ENCODE measurements at places on chromosomes 4 and X.

- DNase-seq, result no peak
Observed at GRCh38 chrX:20361890-20362262, 95.2 kb upstream of the RPS6KA3 start.

- DNase-seq, result no peak
Observed at GRCh38 chr4:102735582-102735981, 25.2 kb downstream of the MANBA start.

GRCh38 chr4:133960975-133961374 lies 240.6 kb downstream of the PABPC4L start:
- no peak for DNase-seq

- DNase-seq, result no peak
Observed at GRCh38 chrX:130197464-130197863, 25.7 kb downstream of the RAB33A start.

DNA sequence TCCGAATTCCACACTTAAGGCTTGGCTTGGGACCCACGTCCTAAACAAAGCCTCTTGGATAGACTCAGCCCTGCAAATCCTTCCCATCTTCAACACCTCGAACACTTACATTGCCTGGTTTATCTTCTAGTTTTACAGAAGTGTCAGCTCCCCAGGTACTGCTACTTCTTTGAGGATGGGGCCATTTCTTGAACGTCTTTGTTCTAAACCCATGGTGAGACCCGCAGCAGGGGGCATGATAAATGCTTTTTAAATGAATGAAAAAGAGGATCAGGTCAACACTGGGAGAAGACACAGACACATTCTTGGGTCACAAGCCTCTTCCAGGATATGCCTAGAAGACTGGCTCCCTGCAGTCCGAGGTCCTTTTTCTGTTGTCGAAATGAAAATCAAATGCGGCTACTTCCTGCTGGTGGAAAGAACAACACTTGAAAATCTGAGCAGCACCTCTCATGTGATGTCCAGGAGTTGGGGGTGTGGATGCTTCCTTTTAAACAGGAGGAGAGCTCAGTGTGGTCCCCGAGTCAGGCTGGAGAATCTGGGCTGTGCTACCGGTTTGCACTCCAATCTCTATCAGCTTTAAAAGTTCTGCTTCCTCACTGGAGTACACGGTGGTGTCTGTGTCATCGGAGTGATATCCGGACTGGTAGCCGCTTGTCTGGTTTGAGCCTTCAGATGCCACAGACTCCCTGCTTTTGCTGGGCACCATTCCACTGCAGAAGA lies 45.8 kb downstream of the KDR start:
- DNase-seq, result no peak

DNA sequence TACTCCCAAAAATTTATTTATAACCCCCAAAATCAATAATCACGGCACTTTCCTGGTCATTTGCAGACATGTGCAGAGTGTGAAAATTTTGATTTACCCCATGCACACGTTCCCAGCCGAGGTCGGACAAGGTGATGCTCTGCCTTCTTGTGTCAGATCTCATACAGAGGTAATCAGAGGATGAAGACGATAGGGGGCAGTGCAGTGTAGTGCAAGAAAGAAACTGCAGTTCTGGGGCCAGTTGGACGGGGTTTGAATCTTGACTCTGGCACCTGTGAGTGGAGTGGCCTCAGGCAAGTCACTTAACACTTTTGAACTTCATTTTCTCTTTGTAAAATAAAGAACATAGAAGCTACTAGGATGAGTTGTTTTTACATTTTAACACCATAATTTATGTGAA lies 88.4 kb downstream of the FRMPD3 start:
- peak; percentile 47 for DNase-seq

DNA sequence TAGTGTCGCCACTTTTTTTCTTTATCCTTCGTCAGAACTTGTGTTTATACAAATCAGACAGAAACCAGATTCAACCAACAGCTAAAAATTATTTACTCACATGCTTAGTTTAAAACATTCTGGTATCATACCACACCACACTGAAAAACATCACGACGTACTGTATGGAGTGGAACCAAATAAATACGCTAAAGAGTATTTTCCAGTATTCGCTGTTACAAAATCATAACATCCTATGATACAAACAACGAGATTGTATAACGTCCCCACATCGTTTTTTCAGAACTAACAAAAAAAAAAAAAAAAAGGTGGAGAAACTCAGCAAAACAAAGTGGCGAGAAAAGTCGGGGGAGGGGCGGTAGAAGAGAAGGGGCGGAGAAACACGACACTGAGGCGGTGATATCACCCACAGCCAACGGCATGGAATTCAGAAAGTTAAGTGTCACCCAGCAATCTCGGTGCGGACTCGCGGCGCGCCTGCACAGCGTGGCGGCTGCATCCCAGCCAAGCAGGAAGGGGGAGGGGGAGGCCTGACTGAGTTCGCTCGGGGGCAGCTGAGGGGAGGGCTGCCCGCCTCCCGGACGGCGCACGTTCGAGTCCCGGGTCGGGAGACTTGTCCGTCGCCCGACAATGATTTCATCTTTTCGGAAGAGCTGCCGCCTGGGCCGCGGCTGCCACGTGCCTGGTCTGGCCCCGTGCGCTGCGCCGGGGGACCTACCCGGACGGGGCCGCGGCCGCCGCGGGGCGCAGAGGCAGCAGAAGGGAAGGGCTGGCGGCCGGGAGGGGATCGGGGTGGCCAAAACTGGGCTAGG lies 920 bp downstream of the SETD7 start:
- DNase-seq, result peak; percentile 92

DNA sequence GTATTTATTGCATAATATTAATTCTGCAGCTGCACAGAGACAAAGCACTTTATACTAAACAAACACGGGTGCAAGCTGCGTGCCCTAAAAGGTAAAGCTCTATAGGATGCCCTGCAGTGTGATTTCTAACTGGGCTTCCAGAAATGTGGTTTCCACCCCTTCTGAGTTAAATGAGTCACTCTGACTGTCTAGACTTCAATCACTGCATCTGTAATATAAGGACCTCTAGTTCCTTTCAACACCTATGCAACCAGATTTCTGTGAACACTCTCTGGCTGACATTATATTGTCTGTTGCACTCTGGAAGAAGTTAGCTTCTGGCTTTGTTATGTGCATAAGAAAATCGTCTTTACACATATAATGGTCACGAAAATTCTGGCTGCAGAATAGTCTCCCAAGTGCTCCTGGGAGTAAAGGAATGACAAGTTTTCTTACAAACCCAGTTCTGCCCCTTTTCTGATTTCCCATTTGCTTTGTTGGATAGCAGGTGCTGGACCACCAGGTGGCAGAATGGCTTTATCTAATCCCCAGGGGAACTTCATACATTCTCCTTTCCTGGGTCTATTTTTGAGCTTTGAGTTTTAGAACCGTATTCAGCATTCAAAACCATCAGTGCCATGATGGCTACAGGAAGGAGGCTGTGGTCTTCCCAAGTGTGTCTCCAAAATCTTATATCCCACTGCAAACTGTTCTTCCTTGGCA lies 842.2 kb downstream of the STIM2 start:
- no peak for DNase-seq

DNA sequence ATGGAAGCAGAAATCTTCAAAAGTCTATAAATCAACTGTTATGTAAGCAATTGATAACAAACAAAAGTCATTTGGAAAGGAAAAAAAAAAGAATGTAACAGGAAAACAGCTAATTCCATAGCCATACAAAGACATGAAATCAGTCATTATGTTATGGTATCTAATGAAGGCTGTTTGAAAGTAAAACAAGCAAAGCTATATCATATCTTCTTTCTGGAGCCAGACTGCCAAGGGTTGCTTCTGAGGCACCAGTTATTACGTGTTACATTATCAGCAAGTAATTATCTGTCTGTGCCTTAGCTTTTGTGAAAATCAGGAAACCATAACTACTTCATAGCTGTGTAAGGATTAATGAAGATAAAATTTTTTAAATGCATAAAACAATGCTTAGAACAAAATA lies 480.2 kb downstream of the FAT4 start:
- DNase-seq, result no peak

DNA sequence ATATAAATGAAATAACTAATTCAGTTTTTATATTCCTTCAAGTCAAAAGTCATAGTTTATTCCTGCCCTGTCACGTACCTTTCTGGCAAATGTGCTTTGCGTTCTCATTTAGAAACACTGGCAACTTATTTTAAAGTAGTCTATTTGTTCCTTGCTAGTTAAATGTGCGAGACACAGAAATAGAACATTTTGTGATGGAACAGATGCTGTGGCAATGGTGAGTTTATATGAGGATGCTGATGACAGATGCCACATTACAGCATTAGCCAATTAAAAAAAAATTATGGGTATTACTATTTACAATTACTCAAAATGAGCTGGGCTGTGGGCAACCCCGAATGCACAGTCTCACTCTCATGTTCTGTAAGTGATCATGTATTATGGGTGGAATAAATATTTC lies 26.1 kb upstream of the EPHA5 start:
- DNase-seq, result no peak

- no peak for DNase-seq
Observed at GRCh38 chrX:114075073-114075673, 508.7 kb upstream of the HTR2C start.

DNA sequence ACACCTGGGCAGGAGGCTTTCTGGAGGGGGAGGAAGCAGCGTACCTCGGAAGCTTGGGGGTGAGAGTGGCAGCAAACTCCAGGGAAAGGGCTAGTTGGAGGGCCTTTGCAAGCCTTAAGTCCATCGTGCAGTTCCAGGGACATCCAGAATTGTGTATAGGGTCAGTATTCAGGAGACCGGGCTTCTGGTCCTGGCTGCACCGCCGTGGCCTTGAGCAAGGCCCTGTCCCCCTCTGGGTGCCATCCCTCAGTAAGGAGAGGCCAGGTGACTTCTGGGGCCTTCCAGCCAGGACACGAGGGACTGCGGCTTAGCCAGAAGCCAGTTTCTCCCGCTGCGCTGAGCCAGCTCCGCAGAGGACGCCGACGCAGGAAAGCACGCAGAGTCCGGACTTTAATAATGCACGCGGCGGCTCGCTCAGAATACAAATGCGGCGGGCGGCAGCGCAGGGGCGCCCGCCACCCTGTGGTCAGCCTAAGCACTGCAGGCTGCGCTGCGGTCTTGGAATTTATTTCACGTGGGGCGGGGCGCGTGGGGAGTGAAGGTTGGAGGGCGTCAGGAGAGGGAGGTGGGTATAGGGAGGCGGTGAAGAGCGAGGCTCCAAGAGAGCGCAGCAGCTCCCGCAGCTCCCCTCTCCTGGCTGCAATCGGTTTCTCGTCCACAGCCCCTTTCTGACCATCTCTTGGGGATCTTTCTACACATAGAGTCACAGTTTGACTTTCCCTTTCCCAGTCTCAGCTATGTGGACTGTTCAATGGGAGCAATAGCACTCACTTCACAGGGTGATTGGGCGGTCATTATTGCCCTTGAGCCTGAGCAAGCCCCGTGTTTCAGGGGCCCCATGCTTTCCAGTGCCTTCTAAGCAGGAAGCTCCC lies 94.1 kb upstream of the GPR50 start:
- DNase-seq, result peak; percentile 45

DNA sequence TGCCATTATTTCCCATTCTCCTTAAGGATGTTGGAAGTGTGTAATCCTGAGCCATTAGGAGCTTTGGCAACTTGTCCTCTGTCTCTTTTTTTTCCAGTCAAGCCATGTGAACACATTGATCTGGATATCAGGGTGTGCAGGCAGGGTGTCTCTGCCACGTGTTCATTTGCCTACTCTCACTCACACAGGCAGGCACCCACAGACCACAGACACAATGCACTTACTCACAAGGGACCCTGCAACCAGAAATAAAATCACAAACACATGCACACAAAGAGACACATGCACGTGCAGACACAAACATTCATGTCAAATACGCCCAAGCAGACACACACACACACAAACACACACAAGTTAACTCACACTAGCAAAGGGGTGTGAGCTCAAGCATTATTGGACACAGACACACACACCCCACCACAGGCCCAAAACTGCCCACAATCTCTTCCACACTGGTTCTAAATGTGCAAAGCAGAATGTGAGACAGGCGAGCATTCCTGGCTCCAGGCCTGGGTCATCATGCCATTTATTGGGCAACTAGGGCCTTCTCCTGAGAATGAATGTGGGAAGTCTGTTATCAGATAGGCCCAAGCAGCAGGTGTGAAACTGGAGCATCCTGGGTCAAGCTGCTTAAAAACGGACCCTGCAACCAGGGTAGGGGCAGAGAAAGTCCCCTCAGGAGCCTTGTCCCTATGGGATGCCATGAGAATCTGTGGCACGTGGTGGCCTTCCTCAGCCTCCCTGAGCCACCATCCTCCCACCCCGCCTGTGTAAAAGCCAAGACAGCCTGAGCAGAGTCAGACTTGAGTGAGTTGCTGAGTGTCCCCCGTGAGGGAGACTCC lies 63.4 kb downstream of the NBDY start:
- DNase-seq, result no peak

GRCh38 chr4:44118971-44119680 lies 329.5 kb downstream of the KCTD8 start:
- DNase-seq, result no peak

DNA sequence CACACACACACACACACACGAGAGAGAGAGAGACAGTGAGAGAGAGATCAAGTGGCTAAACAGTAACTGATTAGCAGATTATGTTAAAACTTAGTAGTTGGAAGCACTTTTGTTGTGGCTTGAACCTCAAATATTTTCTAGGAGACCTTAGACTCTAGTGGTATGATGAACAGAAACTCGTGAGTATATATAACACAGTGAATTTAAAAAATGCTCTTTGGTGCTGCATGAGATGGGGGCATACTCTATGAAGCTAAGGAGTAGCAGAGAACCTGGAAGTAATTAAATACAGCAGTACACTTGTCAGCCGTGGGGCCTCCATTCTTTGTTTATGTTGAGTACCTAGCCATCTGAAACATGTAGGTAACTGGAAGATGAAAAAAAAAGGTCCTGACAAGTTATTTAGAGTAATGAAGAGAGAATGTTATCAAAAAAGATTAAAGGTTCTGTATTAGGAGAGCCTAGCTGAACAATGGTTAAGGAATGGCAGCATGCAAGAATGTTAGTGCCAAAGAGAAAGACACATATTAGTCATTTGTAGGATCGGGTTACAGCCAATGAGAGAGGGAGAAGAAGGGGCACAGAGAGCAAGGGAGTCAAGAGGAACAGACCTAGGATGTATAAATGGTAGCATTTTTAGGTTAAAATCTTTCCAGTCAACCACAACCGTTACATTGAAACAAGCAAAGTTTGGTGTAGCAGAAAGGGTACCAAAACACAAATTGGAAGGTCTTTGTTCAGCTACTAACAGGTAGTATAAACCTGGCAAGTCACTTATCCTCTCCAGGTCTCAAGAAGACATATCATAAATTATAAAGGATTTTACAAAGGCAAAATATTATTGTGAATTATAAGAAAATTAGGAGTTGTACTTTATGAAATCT lies 316.7 kb upstream of the DIPK2B start:
- DNase-seq, result no peak

GRCh38 chr4:120636120-120636630 lies 286.4 kb downstream of the PRDM5 start:
- no peak for DNase-seq

DNA sequence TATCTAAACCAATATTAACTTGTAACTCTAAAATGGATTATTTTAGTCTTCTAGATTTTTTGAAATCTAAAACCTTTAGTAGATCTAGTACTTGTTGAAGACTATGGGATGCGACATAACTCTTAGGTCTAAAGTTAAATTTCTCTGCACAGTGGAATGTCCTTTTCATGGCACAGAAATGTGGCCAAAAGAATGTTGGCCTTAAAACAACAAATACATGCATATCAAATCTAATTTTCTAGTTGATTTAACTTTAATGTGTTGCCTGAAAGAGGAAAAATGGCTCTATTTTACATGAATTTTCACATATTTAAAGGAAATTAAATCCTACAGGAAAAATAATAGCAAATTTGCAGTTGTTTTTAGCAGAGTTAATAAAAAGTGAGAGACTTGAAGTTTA lies 30.3 kb downstream of the NFKB1 start:
- no peak for DNase-seq

- DNase-seq, result no peak
Observed at GRCh38 chr4:95027905-95028618, 270.3 kb downstream of the BMPR1B start.

All from CD4-positive, alpha-beta T cell treated with Interleukin-17A for 1 hour (primary cell).